NCI-H82 (cell line): ENCODE measurements at places on chromosomes 16 and 17.

DNA sequence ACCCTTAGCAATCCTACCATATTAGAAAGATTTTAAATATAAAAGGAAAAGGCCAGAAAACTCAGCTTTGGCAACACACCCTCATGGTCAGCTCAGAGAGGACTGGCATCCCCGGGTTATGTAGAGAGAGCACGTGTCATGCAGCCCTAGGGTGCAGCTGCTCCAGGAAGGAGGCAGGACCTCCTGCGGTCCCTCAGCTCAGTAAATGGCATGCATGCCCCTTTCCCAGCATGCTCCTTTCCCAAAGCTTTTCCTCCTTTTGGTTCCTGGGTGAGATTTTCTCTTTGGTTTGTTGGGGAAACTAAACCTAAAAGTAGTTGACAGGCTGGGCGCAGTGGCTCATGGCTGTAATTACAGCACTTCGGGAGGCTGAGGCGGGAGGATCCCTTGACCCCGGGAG, 3.9 kb downstream of the GAN start:
- peak; percentile 1 for DNase-seq

GRCh38 chr17:79866791-79867518, 27.7 kb upstream of the CBX4 start:
- DNase-seq, result no peak

DNA sequence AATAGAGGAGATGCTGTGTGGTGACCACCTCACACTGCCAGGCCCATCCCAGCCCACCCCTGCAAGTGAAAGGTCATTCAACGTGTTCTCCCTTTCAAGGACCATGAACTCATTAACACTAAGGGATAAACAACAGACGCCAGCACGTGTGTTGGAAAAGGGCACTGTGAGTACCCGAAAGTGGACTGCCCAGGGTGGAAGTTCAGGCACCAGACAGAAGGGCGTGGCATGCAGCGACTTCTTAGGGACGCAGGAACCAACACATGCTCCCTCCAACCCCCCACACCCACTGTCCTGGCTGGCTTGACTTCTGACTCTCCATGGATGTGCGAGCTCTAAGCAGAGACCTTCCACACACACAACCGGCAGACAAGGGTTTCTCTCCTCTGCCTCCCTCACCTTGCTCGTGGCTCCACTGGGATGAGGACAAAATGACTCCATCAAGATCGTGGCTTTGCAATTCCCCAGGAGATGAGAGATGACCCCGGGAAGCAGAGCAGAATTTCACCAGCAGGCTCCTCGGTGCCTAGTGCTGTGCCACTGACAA, 11.0 kb downstream of the UBALD1 start:
- DNase-seq, result no peak

DNA sequence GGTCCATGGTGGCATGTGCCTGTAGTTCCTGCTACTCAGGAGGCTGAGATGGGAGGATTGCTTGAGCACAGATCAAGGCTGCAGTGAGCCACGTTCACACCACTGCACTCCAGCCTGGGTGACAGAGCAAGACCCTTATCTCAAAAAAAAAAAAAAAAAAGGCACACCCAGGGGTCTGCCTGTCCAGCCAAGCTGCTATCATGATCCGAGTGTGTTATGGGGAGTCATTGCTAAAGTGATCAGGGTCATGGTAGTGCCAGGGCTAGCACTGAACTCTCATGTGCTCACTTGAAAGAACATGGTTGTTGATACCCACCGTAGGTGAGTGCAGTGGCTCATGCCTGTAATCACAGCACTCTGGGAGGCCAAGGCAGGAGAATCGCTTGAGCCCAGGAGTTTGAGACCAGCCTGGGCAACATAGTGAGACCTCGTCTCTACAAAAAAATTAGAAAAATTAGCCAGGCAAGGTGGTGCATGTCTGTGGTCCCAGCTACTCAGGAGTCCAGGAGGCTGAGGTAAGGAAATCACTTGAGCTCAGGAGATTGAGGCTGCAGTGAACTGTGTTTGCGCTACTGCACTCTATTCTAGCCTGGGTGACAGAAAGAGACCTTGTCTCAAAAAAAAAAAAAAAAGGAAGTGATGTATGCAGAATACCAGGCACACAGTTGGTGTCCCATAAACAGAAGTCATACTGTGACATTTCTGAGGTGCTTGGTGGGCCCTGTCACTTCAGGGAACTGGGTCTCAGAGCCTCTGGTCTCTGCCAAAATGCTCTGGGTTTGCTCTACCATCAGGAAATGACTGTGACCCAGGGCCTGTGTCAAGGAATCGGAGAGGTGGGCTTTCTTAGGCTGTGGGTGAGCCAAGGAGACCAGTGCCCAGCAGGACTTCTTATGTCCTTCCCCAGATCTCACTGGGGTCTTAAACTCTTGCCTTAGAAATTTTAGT, 2.2 kb downstream of the PRM1 start:
- DNase-seq, result no peak

GRCh38 chr16:67713647-67714273, 5.4 kb downstream of the GFOD2 start:
- no peak for DNase-seq

DNA sequence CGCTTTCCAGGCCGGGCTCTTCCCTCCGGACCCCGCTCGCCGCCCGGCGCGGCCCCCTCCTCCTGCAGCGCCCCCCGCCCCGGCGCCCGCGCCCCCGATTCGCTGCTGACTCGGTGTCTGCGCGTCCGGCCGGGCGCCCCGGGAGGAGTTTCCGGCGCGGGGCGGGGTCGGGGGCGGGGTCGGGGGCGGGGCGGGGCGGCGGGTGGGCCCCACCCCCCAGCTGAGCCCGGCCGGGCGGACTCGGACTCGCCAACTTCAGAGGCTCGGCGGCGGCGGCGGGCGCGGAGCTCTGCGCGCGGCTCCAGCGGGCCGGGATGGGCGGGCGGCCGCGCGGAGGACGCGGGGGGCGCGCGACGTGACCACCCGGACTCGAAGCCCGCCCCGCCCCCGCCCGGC, at the start of gene METRNL:
METRNL (plus strand) TSS at position 258 of the 396 bp plus-strand sequence. CDS start 207 bp downstream, outside the sequence.
- DNase-seq, result peak; percentile 64

GRCh38 chr16:49345829-49346228, 27.8 kb upstream of the C16orf78 start:
- DNase-seq, result no peak

GRCh38 chr16:81946206-81946605, 65.1 kb downstream of the SDR42E1 start:
- DNase-seq, result no peak

DNA sequence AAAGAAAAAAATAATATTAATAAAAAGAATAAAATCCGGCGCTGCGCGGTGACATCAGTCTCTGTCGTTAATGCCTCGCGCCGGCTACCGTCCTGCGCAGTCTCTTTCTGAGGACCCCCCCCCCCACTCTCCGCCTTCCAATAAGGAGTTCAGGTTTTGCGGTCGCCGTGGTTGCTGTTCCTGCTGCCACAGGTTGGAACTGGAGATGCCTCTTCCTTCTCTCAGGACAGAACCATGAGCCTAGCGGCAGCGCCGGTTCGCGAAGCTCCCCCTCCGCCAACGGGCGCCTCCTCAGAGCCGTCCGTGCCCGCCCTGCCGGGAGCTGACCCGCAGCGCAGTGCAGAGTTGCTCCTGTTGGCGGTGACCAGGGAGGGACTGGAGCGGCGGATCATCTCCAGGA, 2093.4 kb downstream of the TP53TG3F start:
- peak; percentile 69 for DNase-seq

DNA sequence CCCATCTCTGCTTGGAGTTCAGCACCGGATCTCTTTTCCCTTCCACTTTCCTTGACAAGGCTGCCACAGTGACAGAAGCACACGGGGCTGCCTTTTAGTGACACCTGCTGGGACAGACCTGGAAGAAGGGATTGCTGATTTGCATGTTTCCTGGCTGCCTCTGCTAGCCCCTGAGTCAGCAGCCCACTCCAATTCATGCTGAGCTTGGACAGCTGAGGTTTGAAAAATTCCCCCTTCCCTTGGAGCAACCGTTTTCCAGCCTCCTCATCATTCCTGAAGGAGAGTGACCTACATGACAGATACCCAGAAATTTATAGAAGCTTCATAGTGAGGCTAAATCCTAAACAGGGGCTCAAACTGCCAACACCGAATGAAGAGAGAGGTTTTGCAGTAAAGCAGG, 18.8 kb upstream of the RBL2 start:
- DNase-seq, result no peak

DNA sequence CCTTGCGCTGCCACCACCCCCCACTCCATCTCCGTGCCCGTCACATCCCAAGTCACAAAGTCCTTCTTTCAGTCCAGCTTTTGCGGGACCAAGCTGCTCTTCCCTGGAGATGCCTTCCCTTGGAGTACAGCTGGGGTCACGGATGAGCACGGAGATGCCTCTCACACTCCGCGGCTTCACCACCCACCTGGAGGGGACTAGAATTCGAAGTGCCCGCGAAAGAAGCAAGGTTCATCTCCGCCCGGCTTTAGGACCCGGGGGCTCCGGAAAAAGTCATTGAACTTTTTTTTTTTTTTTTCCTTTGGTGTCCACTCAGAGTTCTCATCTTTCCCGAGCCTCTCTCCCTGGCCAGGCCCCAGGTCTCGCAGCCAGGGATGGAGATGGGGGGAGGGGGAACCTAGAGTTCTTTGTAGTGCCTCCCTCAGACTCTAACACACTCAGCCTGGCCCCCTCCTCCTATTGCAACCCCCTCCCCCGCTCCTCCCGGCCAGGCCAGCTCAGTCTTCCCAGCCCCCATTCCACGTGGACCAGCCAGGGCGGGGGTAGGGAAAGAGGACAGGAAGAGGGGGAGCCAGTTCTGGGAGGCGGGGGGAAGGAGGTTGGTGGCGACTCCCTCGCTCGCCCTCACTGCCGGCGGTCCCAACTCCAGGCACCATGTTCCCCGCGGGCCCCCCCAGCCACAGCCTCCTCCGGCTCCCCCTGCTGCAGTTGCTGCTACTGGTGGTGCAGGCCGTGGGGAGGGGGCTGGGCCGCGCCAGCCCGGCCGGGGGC, at the start of gene FKBP10:
FKBP10 (plus strand) TSS at position 624 of the 771 bp plus-strand sequence; CDS start at position 655, 31 bp downstream.
- peak; percentile 90 for DNase-seq

GRCh38 chr17:47210779-47211178, 1.6 kb downstream of the MYL4 start:
- no peak for DNase-seq

- no peak for DNase-seq
These were observed 5.2 kb downstream of the TMUB2 start for GRCh38 chr17:44191941-44192496.

DNA sequence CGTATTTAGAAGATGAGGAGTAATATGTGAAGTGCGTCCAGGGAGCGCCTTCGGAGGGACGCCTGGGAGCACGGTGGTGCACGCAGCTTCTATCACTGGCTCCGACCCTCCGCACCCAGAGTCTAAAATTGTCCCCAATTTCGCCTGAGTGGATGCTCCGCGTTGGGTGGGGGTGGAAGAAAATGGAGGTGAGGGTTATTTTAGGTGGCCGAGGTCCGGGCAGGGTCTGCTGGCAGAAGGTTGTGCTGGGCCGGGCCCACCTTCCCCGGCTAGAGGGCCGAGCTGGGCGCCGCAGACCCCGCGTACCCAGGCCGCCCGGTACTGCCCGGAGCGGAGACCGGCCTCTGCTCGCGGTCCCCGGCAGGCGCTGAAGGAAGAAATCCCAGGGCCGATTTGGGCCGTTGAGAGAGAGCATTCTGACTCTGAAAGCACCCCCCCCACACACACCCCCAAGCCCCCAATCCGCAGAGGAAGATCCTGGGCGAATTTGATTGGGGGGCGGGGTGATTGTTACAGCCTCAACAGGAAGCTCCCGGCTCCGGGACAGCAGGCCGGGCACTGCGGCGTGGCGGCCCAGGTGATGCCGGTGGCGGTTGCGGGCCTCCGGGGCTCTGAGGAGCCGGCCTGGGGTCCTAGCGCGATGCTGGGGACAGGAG, 3.0 kb downstream of the BAHCC1 start:
- DNase-seq, result no peak

GRCh38 chr17:34434052-34434451, 71.0 kb upstream of the CCL1 start:
- DNase-seq, result no peak

GRCh38 chr16:56615353-56615752, 7.0 kb downstream of the MT2A start:
- DNase-seq, result no peak

- DNase-seq, result no peak
These were observed 229.4 kb upstream of the CACNG5 start for GRCh38 chr17:66605541-66605940.

DNA sequence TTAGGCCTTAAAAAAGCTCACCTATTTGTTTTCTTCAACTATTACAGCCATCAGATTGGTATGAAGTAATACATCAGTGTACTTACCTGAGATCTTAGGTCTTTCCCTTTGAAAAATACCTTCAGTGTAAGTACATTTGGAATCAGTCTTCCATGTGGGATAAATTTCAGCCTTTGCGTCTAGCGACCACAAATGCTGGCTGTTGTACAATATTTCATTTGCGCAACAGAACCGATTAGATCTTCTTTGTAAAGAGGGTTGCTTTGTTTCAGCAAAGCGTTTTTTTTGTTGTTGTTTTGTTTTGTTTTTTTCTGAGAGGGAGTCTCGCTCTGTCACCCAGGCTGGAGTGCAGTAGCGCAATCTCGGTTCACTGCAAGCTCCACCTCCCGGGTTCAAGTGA, 394.0 kb downstream of the CPPED1 start:
- DNase-seq, result no peak

GRCh38 chr17:72711521-72712310, 380.8 kb downstream of the SLC39A11 start:
- DNase-seq, result peak; percentile 26

DNA sequence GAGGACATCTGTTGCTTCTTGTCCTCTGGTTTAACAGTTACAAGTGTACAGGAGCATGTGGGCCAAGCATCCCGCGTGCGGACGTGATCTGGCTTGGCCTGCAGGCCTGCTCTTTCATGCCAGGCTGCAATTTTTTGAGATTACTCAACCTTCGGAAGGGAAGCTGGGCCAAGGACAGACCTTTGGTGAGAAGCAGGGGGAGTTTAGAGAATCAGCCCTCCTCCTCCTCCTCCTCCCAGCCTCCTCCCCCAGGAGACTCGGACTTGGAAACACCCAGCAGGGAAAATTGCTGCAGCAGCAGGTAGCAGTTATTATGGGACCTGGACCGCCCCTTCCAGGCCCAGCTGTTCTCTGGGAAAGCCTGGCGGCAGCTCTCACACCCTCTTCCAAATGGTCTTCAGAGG, 5.1 kb upstream of the KLHL36 start:
- peak; percentile 71 for DNase-seq

DNA sequence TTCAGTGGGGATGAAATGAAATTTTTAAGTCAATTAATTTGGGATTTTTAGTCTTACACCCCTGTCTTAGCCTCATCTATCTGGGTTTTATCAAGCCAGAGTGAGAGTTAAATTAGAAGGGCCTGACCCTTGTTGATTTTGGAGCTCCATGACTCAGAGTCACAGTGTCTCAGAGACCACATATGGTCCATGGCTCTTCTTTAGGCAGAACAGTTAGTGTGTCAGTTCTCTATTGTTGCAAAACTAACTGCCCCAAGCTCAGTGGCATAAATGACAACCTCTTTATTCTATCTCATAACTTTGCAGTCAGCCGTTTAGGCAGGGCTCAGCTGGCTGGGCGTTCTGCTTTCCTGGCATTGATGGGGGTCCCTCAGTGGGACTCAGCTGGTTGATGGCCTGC, 44.7 kb downstream of the IRF8 start:
- DNase-seq, result no peak
